ENCODE measurements at places on chromosomes 6 and 20.

DNA sequence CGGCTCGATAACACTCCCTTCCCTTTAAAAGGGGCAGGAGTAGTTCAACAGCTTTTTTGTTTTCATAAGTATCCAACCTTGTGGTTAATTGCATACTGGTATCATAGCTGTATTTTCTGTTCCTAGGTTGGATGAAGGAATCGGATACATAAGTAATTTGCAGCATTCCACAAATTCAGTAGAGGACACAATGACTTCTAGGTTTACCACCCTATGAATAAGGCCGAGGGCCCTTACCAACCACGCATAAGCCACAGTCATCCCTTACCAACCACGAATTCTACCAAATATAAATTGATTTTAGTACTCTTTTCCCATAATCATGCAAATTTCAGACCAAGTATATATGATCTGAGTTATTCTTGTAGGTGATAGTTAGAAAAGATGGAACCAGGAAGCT, 36.3 kb downstream of the MCUR1 start:
- DNase-seq, result no peak

DNA sequence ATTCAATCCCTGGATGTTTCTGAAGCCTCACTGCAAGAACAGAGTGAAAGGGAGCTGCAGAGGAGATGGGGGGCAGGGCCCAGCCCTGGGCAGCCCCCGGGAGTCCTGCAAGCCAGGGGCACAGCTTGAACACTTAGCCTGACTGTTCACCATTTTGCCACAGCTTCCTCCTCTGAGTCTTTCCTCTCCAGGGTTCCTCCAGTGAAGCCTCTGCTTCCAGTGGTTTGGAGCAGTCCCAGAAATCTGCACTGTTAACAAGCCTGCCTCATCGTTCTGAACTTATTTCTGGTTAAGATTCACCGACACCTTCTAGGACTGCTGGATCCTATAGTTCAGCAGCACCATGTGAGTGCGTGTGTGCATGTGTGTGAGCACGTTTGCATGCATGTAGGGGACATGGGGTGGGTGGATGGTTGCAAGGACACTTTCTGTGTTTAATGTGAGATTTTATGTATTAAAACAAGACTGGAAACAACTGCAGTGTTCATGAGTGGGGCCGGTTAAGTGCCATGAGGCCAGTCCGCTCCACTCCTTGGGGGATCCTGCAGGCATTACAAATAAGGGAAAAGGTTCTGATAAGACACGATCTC, 24.6 kb downstream of the CEBPB start:
- no peak for DNase-seq

GRCh38 chr6:16759646-16760515, 1.4 kb downstream of the ATXN1 start:
- DNase-seq, result peak; percentile 50

DNA sequence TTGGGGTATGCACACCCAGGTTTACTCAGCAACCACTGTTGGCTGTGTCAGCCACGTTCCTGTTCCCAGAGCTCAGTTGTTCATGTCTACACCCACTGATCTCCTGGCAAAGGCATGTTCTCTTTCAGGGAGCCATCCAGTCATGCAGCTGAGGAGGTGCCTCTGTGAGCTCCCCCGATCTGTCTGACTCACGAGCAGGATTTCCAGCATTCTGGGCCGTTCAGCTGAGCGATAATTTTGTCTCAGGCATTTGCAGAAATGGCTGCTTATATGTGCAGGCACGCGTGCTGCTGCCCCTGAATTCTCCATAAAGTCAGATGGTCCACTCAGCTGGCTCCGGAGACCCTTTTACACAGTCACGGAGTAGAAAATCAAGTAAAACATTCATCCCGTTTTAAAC, 78.4 kb upstream of the IYD start:
- no peak for DNase-seq

DNA sequence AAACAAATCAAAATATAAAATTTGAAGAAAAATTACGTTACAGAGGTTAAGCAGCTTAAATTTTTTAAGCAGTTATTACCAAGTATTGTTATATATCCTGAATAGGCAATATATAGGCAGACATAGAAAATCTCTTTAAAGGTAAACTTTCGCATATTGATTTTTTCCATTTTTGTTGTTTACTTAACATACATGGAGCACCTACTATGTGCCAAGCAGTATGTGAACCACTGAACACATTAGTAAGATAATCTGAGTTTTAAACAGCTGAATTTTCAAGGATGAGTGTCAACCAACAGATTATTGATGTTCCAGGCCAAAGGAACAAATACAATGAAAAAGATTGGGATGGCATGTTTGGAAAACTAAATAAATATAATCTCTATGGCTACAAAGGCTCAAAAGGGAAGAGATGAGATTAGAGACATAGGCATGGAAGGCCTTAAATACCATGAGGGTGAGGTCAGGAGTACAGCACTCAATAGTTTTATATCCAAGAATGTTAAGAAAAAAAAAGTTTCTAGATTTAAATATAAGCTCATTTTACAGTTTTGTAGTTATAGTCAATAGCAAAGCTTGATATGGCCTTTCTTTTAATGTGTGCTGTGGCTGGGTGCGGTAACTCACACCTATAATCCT, 277.5 kb downstream of the PTPRK start:
- no peak for DNase-seq

DNA sequence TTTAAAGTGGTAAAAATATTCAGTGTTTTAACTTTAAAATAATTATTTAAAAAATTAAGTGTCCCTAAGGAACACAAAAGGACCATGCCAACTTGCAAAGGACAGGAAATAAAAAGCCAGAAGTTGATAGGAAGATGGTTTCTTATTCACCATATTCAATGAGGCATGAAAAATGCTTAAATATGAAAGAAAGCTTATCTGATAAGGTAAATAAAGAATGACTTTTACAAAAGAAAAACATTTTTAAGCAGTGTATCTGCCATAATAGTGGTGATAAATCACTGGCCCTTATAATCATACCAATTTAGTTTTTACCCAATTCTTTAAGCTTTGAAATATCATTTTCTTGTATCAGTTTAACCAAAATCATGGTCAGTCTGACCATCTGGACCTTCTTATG, 33.5 kb upstream of the POPDC3 start:
- no peak for DNase-seq

- DNase-seq, result no peak
Measured at GRCh38 chr20:46324960-46325703, 16.8 kb upstream of the CDH22 start.

DNA sequence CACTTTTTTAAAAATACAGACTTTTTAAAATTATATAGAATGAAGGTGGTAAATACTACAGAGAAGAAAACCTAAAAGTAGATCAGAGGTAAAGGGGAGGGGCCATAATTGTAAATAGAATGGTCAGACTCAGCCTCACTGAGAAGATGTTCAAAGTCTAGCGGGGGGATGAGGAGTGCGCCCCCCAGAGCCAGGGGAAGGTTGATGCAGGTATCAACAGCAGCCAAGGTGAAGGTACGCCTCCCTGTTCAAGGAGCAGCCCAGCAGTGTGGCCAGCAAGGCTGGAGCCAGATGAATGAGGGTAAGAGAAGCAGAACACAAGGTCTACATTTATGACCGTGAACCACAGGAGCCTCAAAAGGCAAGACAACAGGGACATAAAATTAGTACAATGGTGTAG, 204.1 kb downstream of the PTPRT start:
- DNase-seq, result no peak

GRCh38 chr20:38609815-38610214, 8.2 kb downstream of the ARHGAP40 start:
- no peak for DNase-seq

DNA sequence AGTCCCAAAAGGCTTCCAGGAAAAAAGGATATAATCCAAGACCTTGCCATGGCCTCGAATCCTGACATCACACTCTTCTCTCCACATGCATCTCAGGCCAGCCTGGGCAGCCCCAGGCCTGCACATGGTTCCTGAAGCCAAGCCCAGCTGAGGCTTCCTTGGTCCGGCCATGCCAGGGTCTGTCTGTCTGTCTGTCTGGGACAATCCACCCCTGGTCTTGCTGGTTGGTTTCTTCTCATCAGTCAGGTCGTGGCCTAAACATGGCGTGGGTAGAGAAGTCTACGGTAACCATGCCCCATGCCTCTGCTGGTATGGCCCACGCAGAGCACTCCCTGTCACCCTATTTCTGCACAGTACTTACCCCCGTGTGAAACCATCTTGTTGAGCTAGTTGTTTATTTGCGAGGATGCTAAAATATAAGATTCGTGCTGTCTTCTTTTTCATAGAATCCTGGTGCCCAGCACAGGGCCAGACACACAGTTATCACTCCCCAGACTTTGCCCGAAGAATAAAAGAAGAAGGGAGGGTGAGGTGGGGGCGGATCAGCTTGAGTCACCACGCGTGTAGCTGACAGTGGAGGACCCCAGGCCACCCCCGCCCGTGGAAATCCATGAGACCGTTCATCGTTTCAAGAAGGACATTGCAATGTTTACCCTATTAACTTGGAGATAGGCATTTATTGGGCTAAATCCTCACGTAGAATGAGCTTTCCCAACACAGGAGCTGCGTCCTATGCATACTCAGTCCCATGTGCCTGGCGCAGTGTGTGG, 107.2 kb downstream of the RNASET2 start:
- DNase-seq, result no peak

- DNase-seq, result no peak
Measured at GRCh38 chr20:62354811-62355341, 12.2 kb downstream of the LAMA5 start.

DNA sequence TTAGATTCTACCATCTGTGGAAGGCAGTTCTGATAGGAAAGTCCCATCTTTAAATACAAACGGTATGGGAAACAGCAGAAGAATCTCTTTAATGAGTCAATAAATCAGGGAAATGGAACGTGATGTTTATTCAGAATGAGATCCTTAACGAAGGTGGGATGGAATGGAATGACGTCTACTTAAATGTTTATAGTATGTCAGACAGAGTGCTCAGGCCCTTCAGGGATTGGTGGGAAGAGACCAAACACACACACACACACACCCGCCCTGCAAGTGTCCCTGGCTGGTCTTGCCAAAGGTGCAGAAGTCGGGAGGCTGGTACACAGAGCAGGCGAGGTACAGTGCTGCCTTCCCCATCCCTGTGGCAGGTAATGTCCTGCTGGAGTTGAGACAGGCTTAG, 164.0 kb downstream of the FARS2 start:
- no peak for DNase-seq

DNA sequence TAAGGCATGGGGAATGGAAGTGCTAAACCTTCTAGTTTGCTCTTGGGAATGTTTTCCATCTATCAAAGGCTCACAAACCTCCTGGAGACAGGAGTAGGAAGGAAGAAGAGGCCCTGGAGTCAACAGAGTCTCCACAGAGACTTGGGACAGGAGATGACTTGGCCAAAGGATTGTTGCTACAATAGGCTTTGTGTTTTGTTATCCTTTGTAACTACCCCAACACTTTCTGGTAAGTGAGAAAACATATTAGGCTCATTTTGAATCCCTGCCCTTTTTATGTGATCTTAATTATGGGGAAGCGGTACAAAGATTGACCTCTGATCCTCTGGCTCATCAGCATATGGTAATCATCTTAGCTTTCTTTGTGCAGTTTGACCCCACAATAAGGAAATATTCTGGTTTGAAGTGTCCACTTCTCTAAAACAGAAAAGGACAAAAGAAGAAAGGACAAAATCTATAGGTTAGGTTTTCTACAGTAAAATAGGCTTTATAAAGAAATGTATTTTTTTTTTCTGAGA, 24.1 kb upstream of the GTF3C6 start:
- DNase-seq, result no peak

GRCh38 chr6:16098211-16098610, 30.7 kb upstream of the MYLIP start:
- DNase-seq, result no peak

DNA sequence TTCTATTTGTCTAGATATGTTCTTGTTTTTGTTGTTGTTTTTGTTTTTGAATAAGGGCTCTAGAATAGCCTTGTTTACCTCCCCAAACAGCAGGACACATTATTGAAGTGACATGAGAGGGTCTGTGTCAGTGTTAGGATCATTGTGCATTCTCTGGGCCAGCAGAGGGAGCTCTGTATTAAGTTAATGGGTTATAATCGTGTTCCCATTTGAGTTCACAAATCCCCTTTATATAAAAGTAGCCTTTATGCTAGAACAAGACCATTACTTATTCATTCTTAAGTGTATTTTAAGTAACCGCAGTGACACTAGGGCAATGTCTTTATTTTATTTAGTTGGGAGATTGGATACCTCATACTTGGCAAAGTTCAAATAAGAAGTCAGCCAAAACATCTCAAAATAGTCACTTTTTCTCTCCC, 44.8 kb downstream of the STK4 start:
- DNase-seq, result no peak

DNA sequence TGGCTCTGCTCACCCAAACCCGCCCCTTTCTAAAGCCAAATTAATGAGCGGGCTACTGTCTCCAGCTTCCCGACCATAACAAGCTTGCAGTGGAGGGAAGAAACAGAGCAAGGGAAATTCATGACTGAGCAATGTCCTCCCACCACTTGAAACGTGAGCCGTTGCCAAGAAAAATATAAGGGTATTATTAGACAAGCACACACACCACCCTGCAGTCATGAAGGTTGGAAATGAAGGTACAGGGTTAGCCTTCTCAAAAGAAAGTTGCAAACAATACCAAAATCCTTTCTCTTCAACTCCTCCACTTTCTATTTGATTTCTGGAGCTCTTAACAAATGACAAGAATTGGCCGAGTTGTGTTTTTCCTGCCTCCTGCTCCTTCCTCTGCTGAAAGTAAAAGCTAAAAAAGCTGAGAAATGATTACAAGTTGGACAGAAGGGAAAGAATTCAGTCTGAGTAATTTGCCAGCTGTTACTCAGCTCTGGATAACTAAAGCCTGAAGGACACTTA, 151.1 kb upstream of the B3GAT2 start:
- no peak for DNase-seq

GRCh38 chr6:145815309-145816274, 997 bp upstream of the FBXO30 start:
- no peak for DNase-seq

DNA sequence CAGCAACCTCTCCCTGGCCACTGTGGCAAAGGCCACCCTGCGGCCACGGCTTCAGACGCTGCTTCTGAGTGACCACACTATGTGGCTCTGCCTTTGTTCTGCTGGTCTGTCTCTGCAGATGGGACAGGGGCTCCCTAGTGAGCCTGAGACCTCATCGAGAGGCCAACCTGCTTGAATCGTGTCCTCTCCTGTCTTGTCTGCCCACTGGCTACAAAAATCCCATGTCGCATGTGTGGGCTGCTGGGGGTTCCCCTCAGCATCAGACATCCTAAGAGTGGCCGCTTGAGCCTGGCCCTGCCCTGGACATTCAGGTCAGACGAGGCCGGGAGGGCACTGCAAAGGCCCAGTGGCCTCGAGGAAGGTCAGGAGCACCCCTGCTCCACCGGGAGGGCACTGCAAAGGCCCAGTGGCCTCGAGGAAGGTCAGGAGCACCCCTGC, 222.9 kb downstream of the DLL1 start:
- DNase-seq, result no peak

DNA sequence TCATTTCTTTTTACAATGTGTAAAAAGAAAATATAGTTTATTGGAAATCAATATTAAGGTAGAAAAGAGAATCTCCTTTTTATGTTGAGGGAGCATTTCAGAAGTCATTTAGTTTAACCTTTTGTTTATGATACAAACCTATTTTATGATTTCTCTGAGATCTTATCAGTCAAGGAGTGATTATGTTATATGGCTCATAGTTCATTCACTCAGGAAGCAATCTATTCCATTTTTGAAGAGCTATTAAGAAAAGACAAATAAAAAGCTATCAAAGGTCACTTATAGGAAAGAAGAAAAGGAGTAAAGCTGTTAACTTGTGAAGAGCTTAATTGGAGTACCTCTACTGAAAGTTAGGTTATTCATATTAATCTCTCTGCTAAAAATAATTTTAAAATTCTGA, 526.6 kb upstream of the JAG1 start:
- no peak for DNase-seq

GRCh38 chr20:53621482-53622246, 28.0 kb upstream of the ZNF217 start:
- DNase-seq, result no peak

- no peak for DNase-seq
Measured at GRCh38 chr6:162785632-162786242, 58.0 kb downstream of the PACRG start.

Data from stimulated activated CD8-positive, alpha-beta memory T cell treated with anti-CD3 and anti-CD28 coated beads, Interleukin-4, amount 100 ng/mL, for 1 hour (primary cell).